ENCODE measurements at places on chromosomes 11 and 22.

DNA sequence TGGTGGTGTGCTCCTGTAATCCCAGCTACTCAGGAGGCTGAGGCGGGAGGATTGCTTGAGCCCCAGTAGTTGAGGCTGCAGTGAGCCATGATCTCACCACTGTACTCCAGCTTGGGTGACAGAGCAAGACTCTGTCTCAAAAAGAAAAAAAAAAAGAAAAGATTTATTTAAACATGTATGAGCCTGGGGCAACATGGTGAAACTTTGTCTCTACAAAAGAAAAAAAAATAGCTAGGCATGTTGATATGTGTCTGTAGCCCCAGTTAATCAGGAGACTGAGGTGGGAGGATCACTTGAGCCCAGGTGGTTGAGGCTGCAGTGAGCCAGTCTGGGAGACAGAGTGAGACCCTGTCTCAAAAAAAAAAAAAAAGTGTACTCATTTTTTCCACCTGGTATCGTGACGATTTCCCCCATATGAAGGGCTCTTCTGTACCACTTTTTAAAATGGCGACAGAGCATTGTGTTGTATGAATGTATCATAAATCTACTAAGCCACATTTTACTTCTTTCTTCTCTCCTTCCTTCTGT lies 16.4 kb upstream of the KCTD14 start:
- no peak for DNase-seq

- no peak for DNase-seq
These were observed 7.1 kb downstream of the SLC7A4 start for GRCh38 chr22:21025266-21025665.

- no peak for DNase-seq
These were observed 7.8 kb downstream of the ADAMTS15 start for GRCh38 chr11:130456286-130456685.

- peak; percentile 18 for DNase-seq
These were observed 430 bp downstream of the DDX6 start for GRCh38 chr11:118790357-118791110.

DNA sequence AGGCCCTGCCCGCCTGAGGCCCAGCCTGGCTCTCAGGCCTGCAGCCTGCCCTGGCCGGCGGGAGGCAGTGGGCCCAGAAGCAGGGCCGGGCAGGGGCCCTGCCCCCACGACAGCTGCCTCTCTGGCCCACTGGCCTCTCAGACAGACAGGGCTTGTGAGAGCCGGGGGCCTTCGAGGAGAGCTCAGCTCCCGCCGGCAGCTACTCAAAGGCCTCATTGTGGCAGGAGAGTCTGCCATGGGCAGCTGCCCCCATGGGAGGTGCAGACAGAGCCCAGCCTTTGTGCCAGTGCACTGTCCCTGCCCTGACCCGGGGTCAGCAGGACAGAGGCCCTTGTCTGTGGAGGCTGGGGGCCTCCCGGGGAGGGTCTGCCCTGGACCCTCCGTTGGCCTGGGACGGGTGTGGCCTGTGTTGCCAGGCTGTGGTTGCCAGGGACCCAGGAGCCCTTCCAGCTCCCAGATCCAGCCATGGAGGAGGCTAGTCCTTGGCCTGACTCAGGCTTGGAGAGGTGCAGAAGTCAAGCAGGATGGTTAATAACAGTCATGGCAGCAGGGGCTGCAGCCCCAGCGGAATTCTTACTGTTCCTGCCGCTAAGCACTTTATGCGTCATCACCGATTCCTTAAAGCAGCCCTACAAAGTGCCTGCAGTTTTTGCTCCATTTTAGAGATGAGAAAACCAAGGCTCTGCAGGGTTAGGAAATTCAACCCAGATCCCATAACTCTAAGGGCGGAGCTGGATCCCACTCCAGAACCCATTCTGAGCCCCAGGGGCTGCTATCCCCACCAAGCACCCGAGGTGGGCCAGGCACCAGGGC lies 12.5 kb downstream of the FLRT1 start:
- no peak for DNase-seq

GRCh38 chr11:69598147-69598546 lies 42.8 kb upstream of the CCND1 start:
- no peak for DNase-seq

DNA sequence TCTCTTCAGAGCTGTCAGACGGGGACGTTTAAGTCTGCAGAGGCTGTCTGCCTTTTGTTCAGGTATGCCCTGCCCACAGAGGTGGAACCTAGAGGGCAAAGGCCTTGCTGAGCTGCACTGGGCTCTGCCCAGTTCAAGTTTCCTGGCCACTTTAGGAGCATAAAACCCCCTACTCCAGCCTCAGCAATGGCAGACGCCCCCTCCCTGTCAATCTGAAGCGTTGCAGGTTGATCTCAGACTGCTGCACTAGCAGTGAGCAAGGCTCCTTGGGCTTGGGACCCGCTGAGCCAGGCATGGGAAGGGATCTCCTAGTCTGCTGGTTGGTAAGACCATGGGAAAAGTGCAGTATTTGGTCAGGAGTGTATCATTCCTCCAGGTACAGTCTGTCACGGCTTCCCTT lies 66.6 kb upstream of the TP53I11 start:
- DNase-seq: no peak

DNA sequence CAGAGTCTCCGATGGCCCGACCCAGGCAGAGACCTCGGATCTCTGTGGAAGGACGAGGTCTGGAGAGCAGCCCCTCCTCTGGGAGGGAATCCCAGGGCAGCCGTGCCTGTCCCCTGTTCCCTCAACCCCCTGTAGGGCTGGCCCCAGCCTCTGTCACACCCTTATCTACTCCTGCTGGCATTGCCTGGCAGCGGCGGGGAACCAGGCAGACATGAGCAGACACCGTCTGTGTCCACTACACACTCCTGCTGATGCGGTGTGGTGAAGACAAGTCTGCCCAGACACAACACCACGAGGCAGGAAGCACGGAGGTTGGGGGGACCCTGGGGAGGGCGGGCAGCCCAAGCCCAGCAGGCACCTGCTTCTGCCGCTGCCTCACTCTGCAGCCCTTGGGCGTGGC lies 52.5 kb upstream of the A4GALT start:
- no peak for DNase-seq

DNA sequence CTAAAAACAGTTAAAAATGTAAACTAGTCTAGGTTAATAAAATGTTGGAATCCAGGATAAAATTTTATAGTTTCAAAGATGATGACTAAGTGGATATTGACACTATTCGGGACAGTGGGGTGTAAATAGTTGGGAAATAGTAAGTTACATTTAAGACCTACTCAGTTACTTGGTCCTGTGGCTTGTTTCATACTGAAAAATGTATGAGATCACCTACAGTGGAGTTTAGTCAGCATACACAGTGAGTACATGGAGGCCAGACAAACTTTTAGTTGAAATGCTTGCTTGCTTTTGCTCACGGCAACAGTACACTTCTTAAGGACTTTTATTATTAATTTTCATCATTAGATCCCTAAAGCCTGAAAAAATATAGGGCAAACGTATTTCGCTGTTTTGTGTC lies 16.1 kb downstream of the TRIM22 start:
- DNase-seq: no peak

DNA sequence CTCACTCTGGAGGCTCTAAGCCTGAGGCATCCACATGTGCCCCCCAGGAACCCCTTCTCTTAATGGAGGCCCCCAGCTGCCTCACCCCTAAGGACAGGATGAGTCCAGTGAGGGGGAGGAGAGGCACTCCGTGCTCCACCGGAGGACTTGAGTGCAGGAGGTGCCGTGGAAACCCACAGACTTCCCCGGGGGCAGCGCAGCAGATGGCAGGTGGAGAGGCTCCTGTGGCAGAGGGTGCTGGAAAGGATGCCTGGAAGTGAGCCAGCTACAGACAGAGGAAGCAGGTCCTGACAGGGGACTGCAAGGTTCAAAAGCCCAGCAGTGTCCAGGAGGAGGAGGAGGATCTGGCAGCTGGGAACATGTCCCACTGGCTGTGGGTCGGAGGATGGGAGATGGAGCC lies 1384.0 kb downstream of the TBC1D22A start:
- no peak for DNase-seq

- no peak for DNase-seq
These were observed 10.2 kb upstream of the ACCSL start for GRCh38 chr11:44037658-44037998.

DNA sequence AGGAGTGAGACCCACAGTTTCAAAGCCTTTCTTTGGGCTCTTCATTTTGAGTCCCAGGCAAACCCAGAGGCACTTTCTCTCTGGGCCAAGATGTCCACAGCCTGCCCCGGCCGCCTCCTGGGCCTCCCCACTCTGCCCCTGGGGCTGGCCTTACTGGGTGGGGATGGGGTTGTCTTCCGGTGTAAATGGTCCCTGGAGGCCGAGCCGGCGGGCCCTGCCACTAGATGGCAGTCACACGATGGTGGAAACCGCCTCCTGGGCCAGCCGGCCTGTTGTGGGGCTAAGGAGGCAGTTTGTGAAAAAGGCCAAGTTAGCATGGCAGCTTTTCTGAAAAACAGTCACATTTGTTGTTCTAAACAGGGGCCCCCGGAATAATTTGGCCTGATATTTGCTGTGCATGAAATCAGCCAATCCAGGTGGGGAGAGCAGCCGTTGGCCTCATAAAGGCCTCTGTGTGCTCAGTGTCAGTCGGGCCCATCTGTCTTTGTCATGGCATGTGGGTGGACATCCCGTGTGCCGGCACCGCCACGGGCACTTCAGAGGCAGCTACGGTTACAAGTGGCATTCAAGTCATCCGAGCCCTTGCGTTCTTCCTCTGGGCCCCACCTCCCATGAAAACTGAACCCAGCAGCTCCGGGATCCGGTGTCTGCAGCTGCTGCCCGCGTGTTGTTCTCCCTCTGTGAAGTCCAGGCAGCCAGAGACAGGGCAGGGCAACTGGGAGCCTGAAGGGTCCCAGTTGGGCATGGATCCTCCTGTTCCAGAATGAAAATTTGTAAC lies 6.5 kb downstream of the MRPL23 start:
- no peak for DNase-seq

DNA sequence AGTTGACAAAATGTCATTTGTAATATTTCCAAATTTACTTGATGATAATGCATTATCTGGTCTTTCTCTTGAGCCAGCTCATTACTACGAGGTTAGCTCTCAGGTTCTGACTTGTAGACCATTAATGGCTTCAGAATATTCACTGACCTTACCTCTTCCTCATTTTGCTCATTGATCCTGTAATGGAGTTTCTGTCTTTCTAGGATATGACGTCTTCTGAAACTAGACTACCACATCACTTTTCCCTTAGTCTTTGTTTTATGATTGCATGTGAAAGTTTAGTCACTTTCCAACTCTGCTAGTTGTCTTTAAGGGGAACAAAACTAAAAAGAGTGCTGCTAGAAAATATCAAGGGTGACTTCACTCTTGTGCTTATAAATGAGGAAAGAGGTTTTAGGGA lies 697.6 kb downstream of the JRKL start:
- DNase-seq: no peak

- no peak for DNase-seq
These were observed 1078.0 kb downstream of the NTM start for GRCh38 chr11:132448334-132448995.

- no peak for DNase-seq
These were observed 197.0 kb upstream of the E2F8 start for GRCh38 chr11:19437760-19438159.

DNA sequence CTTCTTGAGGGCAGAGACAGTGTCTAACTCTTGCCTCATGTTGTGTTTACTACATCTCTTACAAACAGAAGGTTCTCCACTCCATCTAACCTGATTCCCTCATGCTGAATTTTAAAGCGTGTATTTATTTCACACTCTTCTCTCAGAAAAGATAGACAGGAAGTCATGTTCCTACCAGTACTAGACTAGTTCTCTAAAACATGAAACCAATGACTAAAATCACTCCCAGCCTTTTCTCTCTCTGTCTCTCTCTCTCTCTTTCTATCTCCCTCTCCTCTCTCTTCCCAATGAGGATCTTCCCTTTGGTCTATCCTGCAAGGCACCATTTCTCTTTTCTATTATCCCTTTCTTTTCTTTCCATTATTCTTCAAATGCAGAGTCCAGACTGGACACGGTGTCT lies 391.9 kb upstream of the CADM1 start:
- DNase-seq: no peak

DNA sequence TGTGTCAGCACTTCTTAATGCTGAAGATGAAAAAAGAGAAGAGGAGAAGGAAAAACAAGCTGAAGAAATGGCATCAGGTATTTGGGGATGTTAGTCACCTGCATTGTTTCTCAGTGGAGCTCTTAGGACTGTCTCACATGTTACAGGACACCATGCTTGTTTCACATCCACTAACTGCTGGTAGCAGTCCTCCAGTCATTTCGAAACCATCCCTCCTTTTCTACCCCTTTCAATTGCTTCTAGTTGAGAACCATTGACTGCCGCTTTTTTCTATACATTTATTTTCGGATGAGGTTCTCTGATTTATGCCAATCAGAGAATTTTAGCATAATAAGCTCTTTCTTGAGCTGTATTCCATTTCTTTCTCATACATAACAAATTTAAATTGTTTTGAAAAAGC lies 21.5 kb downstream of the BIRC2 start:
- DNase-seq: no peak

GRCh38 chr11:128694618-128695481 lies 978 bp downstream of the FLI1 start:
- DNase-seq: no peak

DNA sequence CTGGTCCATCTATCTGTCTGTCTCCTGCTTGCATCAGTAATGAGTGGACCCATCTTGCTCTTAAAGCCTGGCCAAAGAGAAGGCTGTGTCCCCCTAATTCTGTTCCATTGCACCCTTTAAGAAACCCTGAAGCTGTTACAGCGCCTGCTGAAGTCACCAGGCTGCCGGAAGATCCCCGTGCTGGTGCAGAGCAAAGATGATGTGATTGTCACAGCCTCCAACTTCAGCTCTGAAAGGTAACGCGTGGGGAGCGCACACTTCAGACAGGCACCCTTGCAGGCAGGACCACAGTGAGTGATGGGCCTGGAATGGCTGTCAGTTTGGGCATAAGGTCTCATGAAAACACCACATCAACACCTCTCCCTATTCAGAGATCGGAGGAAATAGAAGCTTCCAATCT lies 18.4 kb downstream of the GTPBP1 start:
- DNase-seq: no peak
